Left kidney (tissue), 8 donors: ENCODE measurements at places on chromosomes 7 and 10. TPM values are rescaled to one million over a fixed set of nuclear protein-coding genes. Genes with fewer than 3 reads are reported as not detected.

DNA2 gene
- 21.8 TPM for polyA plus RNA-seq

ETV1 gene
- 45.6 TPM for polyA plus RNA-seq

AKR1D1 gene
- polyA plus RNA-seq: 0.08 TPM

MICU1 gene
- polyA plus RNA-seq: 79.2 TPM

FAM185A gene
- 14.0 TPM for polyA plus RNA-seq

ABI1 gene
- 72.4 TPM for polyA plus RNA-seq

AKR1B15 gene
- polyA plus RNA-seq: 0.22 TPM

NXPH1 gene
- 0.25 TPM for polyA plus RNA-seq

VPS26A gene
- polyA plus RNA-seq: 94.5 TPM

GRID1 gene
- 1.1 TPM for polyA plus RNA-seq

FAM20C gene
- polyA plus RNA-seq: 68.5 TPM

FAM171A1 gene
- polyA plus RNA-seq: 93.2 TPM

DNA sequence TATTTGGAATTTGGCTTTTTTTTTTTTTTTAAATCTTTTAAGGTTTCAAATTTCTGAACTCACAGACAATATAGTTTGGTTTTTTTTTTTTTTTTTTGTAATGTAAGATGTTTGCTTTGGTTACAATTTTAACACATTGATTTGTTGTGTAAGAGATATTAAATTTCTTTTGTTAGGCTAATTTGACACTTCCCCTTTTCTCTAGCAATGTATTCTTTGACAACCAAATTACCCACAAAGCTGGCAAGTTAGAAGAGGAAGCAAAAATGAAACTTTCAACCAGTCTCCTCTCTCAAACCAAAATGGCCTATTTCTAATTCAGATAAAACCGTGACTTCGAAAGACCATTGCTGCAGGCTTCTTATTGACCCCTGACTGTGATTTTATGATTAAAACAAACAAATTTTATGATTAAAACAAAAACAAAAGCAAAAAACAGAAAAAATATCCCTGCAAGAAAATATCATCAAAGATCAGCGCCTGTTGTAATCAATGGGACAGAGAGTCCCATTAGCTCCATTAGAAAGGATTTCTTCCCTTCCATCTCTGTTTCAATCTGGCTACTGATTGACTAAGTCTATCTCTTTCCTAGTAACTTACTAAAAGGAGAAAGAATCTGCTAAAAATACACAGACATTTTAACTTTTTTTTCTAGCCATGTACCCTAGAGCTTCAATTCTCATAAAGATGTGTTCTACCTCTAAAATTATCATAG lies 489.2 kb downstream of the MDFIC start:
- no peak for DNase-seq

DNA sequence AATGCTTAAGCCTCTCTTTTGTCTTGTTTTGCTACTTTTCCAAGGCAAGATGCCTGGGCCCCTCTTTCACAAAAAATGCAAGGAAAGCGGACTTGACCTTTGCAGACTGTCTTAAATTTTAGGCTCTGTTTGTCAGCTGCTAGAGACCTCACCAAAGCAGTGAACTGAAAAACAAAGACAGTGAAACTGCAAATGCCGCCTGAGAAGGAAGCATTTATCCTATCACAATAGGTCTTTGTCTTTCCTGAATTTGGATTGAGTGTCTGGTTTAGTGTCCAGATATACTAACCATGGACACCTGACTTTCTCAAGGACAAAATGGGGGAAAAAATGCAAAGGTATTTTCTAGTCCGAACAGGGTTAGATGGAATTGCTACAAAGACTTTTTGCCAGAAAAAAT lies 256.9 kb downstream of the INHBA start:
- no peak for DNase-seq

GRCh38 chr10:132724446-132724845 lies 61.5 kb downstream of the NKX6-2 start:
- no peak for DNase-seq

DNA sequence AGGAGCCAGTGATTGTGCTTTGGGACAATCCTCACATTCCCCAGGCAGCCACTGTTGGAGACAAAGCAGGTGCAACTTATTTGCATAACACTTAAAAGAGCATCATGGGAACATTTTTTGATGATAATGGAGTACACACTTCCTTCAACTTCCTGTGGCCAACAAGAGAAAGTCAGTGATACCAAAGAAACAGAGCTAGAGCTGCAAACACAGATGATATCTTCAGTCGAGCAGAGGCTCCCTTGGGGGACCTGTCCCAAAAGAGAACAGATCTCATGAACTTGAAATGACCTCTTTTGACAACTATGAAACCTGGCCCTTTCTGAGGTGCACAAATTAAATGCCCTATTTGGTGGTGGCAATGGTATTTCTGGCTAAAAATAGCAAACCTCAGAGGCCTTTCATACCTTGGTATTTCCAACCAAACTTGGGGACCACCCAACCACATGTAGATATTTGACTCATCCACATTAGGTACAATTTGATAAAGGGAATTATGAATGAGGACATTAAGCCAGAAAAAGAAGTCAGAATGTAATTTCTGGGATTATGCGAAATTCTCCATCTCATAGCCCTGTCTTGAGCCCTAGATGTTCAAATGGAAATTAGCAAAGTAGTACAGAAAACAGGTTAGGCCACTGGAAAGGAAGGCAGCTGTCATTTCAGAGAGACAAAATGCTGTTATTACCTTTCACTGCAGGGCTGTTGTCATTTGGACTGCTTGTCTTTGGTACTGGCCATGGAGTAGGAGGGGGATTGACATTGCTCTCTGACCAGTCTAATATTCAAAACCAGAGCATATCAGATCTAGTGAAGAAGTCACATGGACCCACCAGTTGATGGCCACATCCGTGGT lies 146.2 kb downstream of the ICA1 start:
- no peak for DNase-seq

DNA sequence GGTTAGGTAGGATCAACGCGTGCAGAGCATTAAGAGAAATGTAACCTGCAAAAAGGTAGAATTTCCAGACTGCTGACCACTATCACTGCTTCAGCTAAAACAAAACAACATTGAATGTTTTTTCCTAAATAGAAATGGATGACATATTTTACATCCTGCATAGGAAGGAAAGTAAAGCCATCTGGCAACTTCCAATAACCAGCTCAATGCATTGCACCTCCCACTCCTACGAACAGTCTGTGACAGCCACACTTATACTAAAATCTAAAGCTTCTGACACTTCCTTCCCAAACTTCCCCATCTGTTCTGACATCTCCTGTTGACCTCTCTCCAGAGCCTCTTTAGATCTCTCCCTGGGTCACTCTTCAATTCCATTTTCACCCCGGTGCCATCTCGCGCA lies 47.1 kb downstream of the NRCAM start:
- no peak for DNase-seq

GRCh38 chr10:78875331-78875877 lies 193.4 kb upstream of the ZMIZ1 start:
- no peak for DNase-seq

DNA sequence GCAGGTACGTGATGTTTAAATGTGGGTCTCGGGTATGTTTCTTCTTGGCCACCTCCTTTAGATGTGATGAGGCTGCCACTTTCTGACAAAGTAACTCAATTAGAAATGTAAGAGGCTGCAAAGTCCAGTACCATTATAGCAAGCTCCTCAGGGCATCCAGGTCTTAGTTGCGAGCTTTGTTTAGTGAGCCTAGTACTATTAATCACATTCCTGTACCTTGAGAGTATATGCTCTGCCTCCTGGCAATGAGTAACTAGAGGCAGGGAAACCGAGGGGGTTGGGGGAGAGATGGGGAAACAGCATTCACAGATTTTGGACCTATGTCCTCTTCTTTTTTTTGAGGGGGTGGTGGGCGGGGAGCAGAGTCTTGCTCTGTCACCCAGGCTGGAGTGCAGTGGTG lies 131.8 kb downstream of the GFRA1 start:
- no peak for DNase-seq

- no peak for DNase-seq
These were observed 217.9 kb downstream of the SFMBT2 start for GRCh38 chr10:7192831-7193361.

DNA sequence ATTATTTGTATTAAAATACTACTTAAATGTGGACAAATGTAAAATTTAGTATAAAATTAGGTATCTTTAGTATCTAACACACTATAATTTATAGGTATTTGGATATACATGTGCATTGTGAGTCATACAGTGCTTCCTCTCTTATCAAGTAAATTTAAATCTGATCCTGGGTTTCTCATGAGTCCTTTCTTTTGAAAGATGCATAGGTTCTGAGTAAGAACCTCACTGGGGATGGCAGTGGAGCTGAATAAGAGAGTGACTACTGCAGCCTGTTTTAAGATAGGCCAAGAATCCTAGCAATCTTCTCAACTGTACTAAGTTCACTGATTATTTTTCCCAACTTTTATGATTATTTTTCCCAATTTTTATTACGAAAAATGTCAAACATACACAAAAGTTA lies 16.2 kb downstream of the CEP55 start:
- DNase-seq: no peak

GRCh38 chr7:39613577-39613976 lies 9.8 kb upstream of the RALA start:
- DNase-seq: no peak

GRCh38 chr7:43479042-43479441 lies 103.9 kb upstream of the STK17A start:
- no peak for DNase-seq

- no peak for DNase-seq
These were observed 28.3 kb downstream of the C1GALT1 start for GRCh38 chr7:7210475-7211237.

GRCh38 chr7:81155654-81156373 lies 237.0 kb upstream of the SEMA3C start:
- DNase-seq: peak; percentile 39

DNA sequence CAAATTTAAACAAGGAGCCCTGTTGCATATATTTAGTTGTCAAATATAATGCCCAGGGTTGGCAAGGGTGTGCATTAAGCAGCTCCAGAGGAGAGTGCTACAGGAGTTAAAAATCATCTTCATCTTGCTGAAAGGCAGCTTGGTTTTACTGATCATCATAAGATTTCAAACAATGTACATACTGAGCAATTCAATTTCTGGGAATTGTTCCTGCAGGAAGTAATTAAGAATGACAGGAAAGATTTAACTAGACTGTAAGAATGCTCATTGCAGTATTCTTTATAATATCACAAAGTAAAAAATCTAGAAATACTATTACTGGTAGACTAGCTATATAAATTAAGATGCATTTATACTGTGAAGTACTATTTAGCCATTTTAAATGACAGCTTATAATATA lies 153.6 kb downstream of the DYNC1I1 start:
- DNase-seq: no peak

GRCh38 chr10:117476716-117477115 lies 65.8 kb upstream of the EMX2 start:
- no peak for DNase-seq

DNA sequence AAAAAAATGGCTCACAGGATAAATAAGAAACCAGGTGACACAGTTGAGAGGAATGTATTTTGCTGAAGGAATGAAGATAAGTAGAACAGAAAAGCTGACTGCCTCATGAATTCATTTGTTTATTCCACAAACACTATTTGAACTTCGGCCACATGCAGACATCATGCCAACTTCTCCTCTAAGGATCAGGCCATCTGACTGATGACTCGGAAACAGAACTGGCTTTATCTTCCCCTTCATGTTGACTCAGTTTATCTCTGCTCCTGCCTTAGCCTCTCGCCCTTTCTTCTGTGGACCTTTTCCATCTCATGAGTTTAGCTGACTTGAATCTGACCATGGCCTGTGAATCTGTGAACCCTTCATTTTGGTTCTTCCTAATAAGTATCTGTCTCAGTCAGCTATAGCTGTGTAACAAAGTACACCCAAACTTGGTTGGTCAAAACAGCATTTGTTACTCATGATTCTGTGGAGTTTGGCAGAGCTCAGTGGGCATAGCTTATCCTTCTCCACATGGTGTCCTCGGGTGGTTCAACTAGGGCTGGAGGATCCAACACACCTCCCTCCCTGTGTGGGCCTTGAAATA lies 44.0 kb upstream of the GRID1 start:
- no peak for DNase-seq
